Stimulated activated CD8-positive, alpha-beta memory T cell treated with anti-CD3 and anti-CD28 coated beads, Interleukin-7, amount 100 ng/mL, for 4 hours (primary cell): ENCODE measurements at places on chromosomes 4 and X.

DNA sequence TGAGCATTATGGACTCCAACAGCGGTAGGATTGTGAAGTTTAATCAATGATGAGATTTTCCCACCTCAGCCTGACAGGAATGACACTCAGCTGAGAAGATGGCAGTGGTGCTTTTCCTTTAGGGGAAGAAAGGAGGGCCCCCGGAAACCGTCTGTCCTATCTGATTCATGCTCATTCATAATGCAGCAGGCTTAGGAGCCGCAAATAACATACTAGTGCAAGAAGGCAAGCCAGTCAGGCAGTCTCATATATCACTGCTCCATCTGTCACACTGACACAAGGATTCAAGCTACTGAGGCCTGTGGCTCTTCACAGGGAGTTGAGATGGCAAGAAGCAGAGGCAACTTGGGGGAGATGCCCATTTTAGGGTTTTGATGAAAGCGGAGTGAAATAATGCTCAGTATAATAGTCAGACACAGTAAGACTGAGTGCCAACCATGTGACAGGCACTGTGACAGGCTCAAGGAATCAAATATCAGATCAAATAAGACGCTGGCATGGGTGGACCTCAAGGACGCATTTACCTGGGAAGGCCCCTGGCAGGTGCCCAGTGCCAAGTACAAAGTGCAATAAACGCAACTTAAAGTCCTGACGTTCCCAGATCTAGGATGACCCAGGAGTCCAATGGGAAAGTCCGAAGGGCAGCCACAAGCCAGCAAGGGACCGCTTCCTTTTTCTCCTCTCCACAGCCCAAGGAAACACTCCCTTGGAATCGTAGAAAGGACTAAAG is 63.4 kb downstream of the FHDC1 start:
- DNase-seq = no peak

- no peak for DNase-seq
Observed at GRCh38 chr4:65401083-65401482, 269.2 kb downstream of the EPHA5 start.

- DNase-seq = no peak
Observed at GRCh38 chr4:41509451-41509866, 28.5 kb upstream of the LIMCH1 start.

GRCh38 chr4:119946359-119946758 is 120.3 kb downstream of the MAD2L1 start:
- DNase-seq = no peak

DNA sequence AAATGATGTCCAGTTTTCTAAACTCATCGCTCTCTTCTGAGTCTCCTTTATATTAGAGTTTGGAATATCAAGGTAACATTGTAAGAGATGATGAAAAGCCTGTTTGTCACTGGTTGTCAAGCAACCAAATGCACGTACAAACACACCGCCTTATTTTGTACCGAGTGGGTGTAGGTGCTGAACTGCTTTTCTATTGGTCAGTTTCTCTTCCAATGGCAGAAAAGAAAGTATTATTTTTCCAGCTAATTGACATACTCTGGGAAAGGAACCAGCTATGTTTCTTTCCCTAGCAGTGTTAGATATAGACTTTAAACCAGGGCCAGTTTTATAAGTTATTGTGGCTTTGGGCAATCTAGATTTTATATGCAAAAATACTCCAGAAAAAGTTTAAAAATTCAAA is 6.6 kb upstream of the PPM1K start:
- DNase-seq = no peak

- DNase-seq = no peak
Observed at GRCh38 chr4:80112236-80112635, 39.2 kb upstream of the ANTXR2 start.

GRCh38 chrX:50769389-50770063 is 44.5 kb downstream of the SHROOM4 start:
- no peak for DNase-seq

DNA sequence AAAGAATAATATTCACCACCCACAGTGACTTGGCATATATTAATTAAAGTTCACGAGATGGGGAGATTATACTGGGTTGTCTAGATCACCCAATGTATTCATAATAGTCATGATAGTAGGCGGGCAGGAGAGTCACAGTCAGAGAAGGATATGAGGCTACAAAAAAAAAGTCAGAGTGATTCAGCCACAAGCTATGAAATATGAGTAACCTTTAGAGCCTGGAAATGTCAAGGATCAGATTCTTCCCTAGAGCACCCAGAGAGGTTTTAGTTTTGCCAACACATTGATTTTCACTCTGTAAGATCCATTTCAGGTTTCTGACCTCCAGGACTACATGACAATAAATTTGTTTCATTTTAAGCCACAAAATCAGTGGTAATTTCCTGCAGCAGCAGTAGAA is 501.9 kb downstream of the GABRG1 start:
- DNase-seq = no peak

GRCh38 chr4:43556262-43556661 is 663.7 kb downstream of the GRXCR1 start:
- DNase-seq = no peak

DNA sequence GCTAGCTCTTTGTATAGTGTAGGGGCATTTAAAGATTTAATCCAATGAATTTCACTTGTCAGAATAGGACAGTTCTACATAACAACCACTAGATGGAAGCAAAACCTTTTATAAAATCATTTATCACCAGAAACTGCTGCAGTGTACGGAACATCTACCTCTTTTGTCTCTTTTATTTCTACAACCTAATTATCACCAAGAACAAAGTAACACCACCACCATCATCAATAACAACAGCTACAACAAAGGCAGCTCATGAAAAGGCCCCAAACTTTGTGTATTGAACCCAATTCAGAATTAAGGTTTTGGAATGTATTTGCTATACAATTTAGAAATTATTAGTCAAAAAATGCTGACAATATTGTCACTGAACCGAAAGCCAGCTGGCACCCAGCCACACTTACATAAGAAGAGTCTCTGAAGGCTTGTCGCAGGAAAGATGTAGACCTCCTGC is 260.9 kb upstream of the RPS6KA3 start:
- no peak for DNase-seq

GRCh38 chr4:124433500-124433899 is 279.0 kb downstream of the ANKRD50 start:
- no peak for DNase-seq

DNA sequence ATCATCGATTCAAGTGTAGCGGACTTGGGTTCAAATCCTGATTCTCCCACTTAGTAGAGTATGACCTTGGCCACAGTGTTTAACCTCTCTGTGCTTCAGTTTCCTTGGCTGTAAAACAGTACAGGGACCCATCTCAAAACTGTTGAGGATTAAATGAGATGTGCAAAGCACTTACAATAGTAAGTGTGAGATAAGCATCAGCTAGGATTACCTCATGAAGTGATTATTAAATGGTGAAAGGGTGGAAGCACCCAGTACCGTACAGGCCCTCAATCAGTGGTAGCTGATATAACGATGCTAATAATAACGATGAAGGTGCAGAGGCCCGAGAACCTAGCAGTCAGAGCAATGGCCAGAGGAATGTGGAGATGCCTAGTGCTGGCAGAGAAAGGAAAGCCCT is 45.1 kb downstream of the PRPS1 start:
- no peak for DNase-seq

DNA sequence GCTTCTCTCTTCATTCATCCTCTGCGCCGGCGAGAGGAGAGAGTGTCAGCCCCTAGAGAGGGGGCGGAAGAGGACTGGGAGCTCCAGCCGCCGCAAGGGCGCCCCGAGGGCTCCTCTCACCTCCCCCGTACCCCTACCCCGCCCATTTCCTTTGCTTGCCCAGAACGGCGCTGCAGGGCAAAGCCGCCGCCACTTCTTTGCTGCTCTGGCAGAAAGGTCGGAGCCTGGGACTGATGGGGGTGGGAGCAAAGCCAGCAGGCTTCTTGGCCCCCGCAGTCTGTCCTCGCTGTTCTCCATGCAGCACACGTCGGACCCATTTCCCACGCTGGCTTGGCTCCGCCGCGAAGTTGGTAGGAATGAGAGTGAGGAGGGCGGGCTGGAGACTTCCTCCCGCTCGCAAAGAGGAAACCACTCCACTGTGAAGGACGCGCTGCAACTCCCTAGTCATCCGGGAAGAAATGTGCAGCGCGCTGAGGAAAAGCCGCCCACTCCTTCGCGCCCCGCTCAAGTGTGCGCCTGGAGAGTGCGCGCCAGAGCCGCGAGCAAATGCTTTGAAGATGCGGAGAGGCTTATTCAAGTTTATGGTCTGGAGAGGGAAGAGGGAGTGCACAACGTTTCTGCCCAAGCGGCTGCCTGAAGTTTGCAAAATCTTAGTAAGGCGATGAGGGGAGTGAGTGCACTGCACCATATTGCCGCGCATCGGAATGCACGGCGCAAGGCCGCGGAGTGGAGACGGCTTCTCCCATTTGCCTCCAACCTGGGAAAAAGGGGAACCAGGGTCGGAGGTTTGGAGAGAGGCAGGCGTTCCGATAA is 2.8 kb upstream of the PCDH7 start:
- DNase-seq = no peak

DNA sequence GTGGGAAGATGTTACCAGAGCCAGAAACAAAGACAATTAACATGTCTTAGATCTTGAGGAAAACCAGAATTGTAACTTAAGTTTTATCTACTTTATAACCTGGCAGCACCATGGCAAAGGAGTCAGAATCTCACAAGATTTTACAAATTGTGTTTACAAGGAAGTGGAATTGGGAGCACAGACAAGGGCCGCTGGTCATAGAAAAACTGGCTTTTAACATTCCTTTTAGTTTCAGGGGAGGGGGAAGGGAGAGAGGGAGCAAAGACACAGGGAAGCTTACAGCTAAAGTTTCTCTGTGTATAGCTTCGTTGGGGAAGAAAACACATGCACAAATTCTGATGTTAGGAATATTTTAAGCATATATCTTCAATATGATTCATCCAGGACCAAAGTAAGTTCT is 10.3 kb upstream of the UGT2B11 start:
- no peak for DNase-seq

DNA sequence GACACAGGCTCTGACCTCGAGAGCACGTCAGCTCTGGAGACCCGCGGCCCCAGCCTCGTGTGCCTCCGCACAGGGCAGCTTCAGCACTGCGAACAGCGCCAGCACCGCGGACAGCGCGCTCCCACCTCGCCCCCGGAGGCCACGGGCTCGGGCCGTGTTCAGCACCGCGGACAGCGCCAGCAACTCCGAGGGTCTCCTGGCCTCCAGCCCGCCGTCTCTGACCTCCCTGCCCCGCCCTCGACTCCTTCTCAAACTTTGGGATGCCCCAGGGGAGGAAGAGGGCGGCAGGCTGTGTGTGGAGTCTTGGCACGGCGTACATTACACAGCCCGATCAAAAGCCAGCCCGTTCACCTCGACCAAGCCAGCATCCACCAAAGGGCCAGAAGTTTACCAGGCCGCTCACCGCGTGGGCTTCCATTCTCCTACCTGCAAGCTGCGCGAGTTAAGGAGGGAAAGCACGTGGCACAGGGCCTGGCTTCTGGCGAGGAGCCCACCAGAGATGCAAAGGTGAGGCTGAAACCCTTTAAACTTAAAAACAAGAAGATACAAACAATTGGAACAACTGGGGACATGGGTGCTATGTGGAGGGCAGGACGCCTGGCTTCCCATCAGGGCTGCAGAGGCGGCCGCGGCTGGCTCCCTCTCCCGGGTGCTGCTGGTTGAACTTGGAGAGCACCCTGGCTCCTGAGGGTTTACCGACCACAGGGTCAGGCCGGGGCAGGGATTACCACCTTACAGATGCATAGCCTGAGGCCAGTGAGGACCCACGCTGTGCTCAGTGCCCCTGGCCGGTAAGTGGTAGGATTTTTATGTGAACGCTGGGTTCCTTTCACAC is 4.5 kb upstream of the NKX1-1 start:
- no peak for DNase-seq

DNA sequence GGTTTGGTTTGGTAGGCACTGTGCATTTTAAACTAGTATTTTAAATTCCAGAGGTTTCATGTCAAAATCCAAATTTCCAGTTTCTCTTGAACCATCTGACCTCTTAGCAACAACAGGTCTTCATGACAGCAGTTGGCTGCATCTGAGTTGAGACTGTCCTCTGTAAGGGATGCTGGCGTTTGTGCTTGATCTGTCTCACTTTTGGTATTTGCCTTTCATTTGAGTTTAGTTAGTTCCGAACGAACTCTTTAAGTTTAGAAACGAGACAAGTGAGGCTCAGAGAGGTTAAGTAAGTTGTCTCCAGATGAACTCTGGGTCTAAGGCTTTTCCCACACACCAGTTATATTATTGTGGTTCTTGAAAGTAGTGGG is 29.1 kb downstream of the SPARCL1 start:
- no peak for DNase-seq

DNA sequence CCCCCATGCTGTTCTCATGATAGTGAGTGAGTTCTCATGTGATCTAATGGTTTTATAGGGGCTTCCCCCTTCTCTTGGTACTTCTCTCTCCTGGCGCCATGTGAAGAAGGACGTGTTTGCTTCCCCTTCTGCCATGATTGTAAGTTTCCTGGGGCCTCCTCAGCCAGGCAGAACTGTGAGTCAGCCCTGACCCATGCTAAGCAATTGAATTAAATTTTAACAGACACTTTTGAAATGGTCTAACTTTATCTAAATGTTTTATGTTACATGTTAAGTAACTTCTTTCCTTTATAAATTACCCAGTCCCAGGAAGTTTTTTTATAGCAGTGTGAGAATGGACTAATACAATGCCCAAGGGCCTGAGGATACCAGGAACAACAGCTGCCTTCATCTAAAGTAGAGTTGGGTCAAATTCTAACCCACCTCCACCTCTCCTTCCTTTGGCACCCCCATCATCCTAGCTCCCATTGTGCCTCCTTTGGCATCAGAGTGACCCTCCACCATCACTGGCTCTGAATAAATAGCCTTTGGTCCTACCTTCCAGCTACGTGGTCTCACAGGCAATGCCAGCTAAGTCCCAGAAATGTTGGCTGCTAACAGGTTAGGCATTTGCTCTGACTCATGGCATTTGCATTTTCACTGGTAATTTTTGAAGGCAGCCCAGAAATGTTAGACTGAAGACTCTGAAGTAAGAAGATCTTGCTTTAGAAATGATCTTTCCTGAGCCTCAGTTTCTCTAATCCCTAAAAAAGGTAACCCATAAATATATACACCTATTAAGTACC is 182.1 kb downstream of the MOSPD2 start:
- no peak for DNase-seq
